ENCODE measurements at places on chromosomes 12 and 14.

DNA sequence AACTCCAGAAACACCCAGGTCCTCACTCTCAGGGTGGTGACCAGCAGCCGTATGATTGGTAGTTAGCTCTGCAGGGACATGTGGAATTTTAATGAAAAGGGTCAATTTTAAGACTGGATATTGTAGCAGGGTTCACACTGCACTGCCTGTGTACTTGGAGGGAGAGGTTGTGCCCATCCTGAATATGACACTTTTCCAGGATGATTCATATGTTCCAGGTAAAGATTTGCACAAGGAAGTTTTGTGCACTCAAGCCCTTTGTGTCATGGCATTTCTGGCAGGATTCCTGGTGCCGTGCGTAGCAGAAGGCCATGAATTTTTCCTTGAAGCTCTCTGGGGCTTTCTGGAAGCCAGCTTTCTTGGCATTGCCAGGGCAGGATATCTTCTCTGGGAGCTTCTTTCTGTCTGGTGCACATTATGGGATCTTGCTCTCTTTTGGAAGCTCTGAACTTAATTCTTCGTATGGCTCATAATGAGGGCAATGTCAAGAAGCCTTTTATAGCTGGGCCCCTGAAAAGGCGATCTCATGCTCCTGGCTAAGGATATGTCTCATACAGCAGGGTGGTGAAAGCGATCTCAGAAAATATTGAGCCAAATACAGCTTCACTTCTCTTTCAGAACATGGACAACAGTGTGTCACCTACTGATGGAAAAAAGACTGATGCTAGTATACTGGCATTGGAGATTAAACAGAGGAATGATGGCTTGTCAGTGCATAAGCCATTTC, 1133.9 kb downstream of the AACS start:
- DNase-seq: no peak

DNA sequence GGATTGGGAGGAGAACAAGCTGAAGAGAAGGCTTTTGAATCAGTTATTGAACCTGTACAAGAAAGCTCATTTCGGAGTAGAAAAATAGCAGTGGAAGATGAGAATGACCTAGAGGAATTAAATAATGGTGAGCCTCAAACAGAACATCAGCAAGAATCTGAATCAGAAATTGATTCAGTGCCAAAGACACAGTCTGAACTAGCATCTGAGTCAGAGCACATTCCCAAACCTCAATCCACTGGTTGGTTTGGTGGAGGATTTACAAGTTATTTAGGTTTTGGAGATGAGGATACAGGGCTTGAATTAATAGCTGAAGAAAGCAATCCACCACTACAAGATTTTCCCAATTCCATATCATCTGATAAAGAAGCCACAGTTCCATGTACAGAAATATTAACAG, 13.5 kb downstream of the MIA2 start:
- no peak for DNase-seq

- no peak for DNase-seq
Observed at GRCh38 chr14:52279408-52279807, 11.9 kb downstream of the PTGDR start.

GRCh38 chr12:57735198-57735855, 3.2 kb downstream of the AGAP2 start:
- DNase-seq: no peak

GRCh38 chr12:131085816-131086591, 132.3 kb downstream of the ADGRD1 start:
- DNase-seq: peak; percentile 31
